Ureter (tissue), 1 donor: ENCODE measurements at places on chromosomes 1 and 21.

GRCh38 chr1:118556936-118557335, 371.9 kb upstream of the SPAG17 start:
- DNase-seq, result no peak

DNA sequence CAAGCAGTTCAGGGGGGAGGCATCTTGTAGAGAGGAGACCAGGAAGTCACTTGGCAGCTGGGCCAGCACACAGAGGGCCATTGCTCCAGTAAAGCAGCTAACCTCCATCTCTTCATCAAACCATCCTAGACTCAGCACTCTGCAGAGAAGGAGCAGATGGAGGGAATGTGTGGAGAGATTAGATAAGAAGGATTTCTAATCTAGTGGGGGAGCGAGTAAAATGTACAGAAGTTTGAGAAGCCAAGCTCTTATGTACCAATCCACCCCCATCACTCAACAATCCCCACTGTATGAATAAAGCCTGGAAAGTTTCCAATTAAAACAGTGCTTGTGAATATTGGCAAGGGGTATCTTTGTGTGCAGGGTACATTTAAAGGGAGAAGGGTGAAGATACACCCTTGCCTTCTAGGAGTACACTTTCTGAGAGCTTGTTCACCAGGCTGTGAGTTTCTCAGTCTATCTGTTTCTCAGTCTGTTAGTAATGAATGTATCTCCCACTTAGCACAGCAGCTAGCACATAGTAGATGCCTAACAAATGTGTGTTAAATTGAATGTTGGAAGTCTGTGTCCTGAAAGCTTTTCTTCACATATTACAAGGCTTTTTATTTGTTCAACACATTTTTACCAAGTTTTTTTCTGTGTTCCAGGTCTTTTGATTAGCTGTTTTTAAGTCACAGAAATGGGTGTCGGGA, 142.7 kb upstream of the UBE2U start:
- DNase-seq, result no peak

DNA sequence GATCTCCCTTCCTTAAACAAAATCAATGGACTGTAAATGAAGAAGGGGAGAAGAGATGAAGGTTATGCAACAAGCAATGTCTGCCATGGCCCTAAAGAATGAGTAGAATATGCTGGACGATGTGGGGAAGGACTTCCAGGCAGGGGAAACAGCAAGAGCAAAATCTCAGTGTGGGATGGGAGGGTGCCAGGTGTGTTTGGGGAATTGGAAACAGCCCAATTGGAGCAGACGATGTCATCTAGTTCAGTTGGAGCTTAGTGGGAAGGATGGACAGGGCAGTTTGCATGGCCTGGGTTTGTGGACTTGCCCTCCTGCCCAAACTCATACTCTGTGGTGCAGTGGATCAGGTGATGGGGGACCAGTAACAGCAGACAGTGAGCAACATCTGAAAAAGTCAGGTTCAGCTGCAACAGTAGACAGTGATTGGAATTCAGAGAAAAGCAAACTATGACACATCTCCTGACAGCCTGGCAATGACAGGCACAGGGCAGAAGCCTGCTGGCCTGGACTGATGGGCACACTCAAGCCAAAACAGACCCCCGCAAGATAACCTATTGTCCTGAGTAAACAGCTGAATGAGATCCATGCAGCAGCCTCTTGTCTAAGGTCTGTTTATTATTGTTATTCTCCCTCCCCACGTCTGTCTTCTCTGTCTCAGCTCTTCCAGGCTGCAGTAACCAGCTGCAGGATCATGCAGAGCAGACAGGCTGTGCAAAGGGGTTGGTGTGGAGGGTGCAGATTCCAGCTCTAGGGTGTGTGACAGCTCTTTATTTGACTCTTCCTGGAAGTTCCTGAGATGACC, 50.5 kb upstream of the PRELP start:
- DNase-seq, result no peak

- DNase-seq, result no peak
Observed at GRCh38 chr21:29638761-29639327, 301.0 kb downstream of the GRIK1 start.

DNA sequence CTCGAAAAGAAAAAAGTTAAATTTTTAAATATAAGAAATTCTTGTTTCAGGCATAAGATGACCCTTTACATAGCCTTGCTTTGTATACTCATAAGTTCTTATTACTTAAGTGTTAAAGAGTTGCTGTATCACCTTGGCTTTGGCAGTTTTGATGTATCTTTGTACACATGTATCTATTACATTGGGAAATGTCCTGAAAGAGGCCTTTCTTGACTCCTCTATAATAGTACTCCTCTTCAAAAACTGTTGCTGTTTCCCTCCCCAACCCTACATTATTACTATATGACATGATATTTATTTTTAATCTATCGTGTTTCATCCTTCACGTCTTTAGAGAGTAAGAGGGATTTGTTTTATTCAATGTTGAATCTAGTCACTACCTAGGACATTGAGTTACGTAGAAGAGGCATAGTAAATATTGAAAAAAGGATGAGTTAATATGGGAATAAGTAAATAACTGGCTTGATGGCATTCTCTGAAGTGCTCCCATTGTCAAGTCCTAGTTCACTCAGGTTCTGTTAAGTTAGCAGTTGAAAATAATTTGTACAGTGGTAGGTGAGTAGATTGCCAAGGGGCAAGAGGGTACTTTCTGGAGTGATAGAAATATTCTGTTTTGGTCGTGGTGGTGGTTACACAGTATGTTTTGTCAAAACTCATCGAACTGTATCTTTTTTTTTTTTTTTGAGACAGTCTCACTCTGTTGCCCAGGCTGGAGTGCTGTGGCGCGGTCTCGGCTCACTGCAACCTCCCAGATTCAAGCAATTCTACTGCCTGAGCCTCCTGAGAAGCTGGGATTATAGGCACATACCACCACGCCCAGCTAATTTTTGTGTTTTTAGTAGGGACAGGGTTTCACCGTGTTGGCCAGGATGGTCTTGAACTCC, 8.2 kb downstream of the THRAP3 start:
- DNase-seq, result no peak

DNA sequence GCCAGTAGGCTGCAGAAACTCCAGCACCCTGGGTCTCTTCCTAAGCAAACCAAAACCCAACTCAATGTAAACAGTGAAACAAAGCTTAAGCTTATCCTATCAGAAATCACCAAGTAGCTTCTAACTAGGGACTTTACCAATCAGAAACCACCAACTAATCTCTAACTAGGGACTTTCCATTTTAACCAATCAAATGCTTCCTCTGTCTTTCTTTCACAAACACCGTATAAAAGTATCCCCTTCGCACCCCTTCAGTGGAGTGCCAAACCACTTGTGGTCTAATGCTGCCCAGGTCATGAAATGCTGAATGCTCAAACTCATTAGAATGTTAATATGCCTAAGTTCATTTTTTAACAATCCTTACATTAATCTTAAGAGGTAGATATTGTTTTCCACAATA, 250.5 kb upstream of the DUSP10 start:
- DNase-seq, result no peak

DNA sequence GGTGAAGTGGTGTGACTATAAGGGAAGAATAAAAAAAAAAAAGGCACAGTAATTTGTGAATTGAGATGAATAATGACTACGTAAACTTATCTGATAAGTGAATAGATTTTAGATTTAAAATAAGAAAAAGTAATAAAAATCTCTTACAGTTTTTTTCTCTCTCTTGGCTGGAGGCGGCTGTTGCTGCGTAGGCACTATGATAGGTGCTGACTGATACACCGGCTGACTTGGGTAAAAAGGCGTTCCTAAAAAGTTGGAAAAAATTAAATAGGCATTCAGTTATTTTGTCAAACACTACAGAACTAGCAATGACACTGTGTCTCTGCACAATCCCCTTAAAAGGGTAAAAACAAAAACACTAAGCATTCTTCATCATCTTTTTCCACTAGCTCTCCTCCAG, 185.7 kb upstream of the HP1BP3 start:
- no peak for DNase-seq

GRCh38 chr1:5416518-5416917, 575.7 kb downstream of the NPHP4 start:
- DNase-seq, result no peak
